ENCODE measurements at places on chromosomes 1 and 21.

GRCh38 chr21:14683063-14683462 lies 136.9 kb upstream of the SAMSN1 start:
- no peak for DNase-seq

GRCh38 chr1:218743861-218744505 lies 398.8 kb downstream of the TGFB2 start:
- no peak for DNase-seq

- DNase-seq = no peak
Observed at GRCh38 chr1:56148326-56149193, 430.8 kb downstream of the PLPP3 start.

DNA sequence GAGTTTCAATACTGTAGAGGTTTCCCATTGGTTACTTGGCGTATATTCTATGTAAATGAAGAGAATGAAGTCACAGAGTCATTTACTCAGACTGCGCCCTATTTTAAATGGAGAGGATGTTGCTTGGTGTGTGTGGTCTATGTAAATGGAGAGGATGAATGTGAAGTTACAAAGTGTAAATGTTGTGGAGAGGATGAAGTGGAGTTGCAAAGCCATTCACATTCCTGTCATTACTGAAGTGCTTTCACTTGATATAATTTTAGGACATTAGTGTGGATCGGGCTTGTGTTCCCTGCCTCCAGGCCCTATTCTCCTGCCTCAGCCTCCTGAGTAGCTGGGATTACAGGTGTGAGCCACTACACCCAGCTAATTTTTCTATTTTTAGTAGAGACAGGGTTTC lies 99.4 kb upstream of the CACYBP start:
- DNase-seq = no peak

DNA sequence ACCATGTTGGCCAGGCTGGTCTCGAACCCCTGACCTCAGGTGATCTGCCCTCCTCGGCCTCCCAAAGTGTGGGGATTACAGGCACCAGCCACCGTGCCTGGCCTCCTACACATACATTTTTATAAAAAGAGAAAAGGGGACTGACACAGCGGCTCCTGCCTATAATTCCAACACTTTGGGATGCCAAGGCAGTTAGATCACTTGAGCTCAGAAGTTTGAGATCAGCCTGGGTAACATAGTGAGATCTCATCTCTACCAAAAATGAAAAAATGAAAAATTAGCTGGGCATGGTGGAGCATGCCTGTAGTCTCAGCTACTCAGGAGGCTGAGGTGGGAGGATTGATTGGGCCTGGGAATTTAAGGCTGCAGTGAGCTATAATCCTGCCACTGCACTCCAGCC lies 23.4 kb downstream of the ZNF281 start:
- DNase-seq = no peak

DNA sequence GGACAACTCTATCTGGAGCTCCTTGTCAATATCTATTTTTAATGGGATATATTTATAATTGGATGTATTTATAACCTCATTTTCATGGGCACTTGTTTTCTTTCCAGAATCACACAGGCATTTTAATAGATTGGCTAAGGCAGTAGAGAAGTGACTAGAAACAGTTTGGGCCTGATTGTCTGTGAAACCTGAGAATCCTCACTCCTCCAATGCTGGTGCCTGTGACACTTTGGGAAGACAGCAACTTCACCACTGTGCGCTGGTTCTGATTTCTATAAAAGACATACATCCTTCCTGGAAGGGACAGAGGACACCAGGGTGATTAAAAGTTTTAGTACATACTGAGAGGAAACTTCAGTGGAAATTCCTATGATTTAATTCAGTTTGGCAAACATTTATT lies 39.6 kb upstream of the RXRG start:
- DNase-seq = no peak

GRCh38 chr1:168504064-168504837 lies 39.5 kb downstream of the XCL2 start:
- DNase-seq = no peak

DNA sequence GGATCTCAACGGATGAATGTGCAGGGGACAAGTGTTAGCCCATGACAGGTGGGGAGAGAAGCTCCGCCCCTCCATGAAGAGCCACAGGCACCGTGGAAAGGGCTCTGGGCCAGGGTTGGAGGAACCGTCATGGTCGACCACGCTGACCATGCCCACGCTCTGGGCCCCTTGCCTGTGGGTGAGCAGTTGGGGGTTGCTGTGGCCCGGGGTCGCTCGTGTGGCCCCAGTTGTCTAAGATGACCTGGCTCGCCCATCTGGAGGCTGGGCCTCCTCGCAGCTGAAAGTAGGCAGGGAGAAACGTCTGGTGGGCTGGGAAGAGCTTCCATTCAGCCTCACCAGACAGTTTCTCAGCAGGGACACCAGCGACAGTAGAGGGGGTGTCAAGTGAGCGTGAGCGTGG lies 13.1 kb upstream of the UTS2 start:
- no peak for DNase-seq

GRCh38 chr1:1183833-1184775 lies 10.4 kb downstream of the TTLL10 start:
- no peak for DNase-seq

DNA sequence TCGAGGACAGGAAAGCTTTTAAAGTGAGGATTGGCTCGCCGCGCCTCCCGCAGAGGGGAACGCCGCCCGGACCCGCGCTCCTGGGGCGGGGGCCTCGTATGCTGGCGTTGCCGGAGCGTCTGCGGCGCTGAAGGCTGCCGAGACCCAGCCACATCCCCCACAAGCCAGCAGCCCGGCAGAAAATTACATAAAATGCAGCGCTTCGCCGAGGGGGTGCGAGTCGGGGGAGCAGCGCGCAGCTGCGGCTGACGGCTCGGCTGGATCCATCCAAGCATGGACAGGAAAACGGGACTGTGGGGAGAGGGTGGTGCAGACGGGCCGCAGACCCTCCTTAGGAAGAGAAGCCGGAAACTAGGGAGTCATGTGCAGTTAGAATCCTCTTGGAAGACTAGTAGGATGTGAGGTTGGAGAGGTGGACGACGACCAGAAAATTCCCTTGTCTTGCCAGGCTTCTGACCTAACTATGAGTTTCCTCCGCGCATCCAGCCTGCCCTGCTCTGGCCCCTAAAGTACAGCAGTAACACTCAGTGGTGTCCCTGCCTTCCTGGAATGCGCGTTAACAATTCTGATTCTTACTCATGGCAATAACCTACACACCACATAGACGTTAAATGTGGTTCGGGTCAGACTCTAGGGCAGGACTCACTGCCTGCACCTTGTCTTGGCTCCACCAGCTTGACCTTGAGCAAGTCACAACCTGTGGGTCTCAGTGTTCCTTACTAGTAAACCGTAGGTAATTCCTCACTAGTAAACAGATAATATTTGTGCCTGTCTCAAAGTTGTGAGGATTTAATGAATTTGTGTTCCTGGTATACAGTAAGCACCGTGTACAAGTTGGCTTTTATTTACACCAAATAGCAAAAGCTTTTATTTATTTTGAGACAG lies 953 bp upstream of the BRWD1 start:
- no peak for DNase-seq

GRCh38 chr1:204882479-204882878 lies 11.8 kb downstream of the NFASC start:
- no peak for DNase-seq

DNA sequence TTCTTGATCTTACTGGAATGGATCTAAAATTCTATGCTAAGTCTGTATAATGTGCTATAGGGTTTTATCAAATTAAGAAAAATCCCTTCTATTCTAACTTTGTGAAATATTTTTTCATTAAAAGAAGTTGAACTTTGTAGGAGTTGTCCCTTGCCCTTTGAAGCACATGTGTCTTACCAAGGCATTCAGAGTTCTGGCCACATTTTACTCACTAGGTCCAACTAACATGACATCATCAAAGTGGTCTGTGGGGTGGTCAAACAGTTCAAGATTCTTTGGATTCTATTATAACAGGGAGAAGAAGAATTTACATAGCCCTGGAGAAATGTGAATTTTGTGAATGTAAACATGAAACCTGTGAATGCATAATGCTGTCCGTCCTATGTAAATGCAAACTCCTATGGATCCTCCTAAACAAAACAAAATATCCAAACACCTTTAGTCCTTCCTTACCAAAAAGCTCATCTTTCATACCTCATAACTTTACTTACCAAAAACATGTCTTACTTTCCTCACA lies 88.7 kb downstream of the EBNA1BP2 start:
- DNase-seq = no peak

DNA sequence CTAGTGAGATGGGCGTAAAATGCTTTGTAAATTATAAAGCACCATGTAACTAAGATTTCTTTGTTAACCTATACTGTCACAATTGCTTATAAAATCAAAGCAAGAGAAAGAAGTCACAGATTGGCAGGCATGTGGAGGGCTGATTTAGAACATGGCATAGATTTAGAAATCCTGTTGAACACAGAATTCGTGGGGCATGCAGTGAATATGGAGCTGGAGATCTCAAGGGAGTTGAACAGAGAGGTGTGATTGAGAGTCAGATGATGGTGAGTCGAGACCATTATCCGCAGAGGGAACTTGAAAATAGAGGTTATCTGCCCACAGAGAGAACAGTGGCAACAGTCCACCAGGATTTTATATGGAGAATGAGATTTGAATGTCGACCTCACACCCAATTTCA lies 27.6 kb downstream of the PBX1 start:
- DNase-seq = no peak

- no peak for DNase-seq
Observed at GRCh38 chr1:30904962-30905335, 3.6 kb downstream of the SDC3 start.

DNA sequence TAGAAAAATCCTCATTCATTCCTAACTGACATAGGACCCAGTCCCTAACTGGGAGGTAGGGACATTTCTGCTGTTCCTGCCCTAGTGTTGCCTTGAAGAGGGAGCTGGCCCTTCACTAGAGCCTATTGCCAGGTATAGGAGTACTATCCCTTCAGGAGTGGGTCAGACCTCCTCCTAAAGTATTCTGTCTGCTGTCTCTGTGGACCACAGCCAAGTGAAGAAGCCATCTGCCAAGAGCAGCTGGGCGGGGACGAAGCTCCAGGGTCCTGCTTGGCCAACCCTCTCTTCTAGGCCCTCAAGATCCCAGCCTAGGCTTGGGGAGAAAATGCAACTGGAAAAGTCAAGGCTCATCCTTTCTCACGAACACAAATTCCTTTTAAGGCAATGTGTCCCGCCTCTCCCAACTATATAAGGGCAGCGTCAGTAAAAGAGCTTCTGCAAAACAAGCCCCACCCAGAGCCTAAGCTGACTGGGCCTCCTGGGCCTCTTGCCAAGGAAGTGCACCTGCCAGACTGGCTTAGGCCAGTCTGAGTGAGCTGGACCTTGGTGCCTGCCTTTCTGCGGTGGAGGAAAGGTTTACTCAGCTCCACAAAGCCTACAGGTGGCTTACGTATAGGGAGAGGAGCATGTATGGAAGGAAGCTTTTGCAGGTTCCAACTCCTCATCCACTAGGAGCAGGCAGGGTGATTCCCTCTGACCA lies 638 bp upstream of the TUFT1 start:
- DNase-seq = no peak

DNA sequence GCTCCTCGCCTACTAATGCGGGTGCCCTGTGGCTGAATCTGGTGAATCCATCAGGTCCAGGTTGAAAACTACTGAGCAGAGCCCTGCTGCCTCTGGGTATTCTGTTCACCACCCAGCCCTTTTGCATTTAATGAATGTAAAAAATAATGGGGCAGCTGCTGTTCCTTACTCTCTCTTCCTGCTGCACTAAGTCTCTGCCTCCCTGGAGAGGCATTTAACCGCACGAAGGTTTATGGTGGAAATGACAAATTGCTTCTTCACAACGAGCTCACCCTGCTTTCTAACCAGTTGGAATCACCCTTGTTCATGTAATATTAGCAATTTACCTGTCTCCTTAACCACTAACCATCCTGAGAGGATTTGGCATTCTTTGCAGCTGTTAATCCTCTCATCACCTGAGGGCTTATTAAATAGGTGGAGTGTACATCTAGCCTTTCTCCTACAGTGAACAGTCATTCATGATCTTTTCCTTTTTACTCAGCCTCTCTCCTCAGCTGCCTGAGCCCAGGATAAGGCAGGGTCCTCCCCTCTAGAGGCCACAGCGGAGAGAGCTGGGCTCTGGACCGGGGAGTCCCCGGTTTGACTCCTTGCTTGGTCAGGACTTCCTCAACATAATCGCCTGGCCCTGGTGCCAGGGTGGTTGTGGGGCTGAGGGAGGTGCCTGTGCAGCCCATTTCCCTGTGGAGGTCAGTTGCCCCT lies 97.6 kb downstream of the NOS1AP start:
- DNase-seq = no peak

- DNase-seq = no peak
Observed at GRCh38 chr21:36535618-36536241, 55.8 kb upstream of the CLDN14 start.

DNA sequence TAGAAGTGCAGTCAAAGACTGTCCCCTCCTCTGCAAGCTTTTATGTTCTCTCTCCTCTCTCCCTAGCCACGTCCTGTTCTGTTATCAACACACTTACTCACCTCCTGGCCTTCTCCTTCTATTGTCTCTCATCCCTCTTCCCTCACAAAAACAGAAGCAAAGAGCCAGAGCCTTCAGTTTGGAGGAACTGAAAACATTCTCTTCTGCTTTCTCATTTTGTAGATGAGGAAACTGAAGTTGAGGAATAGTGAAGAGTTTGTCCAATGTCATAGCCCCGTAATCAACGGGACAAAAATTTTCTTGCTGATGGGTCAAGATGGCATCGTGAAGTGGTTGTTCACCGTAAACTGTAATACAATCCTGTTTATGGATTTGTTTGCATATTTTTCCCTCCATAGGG lies 1.9 kb downstream of the NLRP3 start:
- no peak for DNase-seq

DNA sequence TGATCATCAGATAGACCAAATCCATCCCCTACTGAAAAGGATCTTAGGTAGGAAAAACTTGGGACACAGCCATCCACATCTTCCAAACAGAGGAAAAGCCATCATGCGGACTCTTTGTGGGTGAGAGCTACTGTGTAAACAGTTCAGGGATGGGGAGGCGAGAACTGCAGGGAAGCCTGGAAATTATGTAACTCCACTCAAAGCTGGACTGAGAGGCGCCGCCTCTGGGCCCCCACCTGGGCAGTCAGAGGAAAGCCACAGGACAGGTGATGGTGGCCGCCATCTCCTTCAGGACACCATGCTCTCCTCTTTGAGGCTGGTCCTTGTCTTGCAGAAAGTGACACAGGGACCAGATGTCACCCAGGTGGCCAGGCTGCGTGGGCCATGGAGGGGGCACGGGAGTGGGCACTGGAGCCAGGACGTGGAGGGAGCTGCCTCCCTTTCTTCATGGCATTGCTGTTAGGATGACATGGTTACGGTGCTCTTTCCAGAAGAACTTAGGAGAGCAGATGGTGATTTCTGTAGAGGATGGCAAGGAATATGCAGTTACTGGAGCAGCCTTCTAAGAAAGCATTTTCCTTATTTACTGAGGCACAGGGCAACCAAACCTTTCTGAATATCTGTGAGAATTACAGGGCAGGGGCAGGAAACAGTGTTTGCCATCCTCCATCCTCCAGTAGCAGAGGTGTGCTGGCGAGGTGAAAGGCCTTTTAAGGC lies 32.0 kb upstream of the TDRD10 start:
- no peak for DNase-seq

- no peak for DNase-seq
Observed at GRCh38 chr1:76632136-76632535, 235.1 kb upstream of the ST6GALNAC5 start.

Data from activated effector memory CD4-positive, alpha-beta T cell treated with Interleukin-2 at 50 U/mL for 16 hours (primary cell).